ENCODE measurements at places on chromosomes 12 and 14. TPM values are rescaled to one million over a fixed set of nuclear protein-coding genes. Genes with fewer than 3 reads are reported as not detected.

GRCh38 chr14:90665321-90666000 is 150.8 kb downstream of the TTC7B start:
- DNase-seq = no peak

- DNase-seq = no peak
Measured at GRCh38 chr14:33165144-33165925, 226.7 kb downstream of the NPAS3 start.

- DNase-seq = peak; percentile 10
Measured at GRCh38 chr12:106919910-106920544, 35.7 kb upstream of the TMEM263 start.

GRCh38 chr12:32171211-32171610 is 64.6 kb downstream of the BICD1 start:
- no peak for DNase-seq

DNA sequence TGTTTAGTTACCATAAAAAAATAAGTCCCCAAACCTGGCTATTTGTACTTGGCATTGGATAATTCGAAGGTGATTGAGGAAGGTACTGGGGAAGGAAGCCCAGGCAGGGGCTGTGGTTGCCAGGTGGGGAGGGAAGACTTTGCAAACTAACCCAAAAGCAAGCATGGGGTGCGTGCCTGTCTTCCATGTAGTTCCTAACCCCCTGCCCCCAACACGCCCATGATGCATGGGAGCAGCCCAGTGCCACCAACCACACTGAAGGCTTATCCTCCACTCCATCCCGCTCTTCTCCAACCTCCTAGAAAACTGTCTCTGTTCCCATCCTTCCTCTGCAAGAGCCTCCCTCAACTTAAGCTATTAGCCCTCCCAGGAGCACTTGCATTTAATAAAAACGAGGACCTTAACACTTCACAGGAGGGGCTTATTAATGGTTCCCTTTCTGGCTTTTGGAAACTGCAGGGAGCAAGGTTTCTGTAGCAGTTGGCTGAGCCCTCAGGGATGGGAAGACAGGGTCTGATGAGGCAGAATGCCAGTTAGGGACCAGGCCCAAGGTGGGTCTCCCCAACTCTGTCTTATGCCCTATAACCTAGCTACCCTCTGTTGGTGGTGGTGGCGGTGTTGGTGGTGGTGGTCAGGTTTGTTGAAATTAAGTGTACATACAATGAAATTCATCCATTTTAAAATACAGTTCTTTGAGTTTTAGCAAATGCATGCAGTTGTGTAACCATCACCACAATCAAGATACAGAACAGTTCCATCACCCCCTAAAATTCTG is 96.0 kb downstream of the ZFP36L1 start:
- no peak for DNase-seq

DNA sequence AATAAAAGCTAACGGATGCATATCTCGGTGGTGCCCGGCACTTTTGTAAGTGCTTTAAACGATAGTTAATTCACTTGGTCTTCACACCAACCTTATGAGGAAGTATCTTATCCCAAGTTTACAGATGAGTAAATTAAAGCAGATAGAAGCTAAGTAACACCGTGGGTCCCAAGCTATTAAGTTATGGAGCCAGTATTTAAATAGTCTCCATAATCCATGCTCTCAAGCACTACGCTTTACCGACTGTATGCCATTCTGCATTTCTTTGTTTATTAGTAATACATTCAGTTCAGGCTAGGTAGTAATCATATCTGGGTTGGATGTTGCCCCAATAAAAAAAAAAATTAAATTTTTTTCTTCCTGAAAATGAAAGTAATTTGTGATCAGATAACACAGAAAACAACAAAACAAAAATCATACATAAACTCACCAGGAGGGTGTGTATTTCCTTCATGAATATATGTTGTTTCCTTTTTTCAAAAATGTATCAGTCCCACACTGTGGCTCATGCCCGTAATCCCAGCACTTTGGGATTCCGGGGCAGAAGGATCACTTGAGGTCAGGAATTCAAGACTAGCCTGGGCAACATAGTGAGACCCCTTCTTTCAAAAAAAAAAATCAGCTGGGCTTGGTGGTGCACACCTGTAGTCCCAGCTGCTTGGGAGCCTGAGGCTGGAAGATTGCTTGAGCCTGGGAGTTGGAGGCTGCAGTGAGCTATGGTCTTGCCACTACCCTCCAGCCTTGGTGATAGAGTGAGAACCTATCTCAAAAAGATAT is 1.4 kb upstream of the M6PR start:
- DNase-seq = peak; percentile 2

DNA sequence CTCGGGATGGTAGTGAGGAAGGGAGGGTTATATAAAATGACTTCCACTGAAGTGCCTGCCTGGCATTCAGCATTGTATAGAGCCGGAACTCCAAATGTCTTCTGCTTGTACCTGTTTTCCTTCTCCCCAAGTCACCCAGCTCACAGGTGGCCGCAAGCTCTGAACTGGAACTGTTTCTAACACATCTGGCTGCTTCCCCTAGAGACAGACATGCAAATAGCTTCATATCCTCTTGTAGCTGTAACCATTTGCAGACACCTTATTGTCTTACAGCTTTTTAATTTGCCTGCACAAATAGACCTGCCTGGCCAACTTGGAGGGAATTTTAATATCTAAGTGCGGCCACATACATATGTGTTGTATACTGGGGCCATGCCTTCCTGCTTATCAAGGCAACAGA is 126.0 kb downstream of the CHST11 start:
- DNase-seq = no peak

GRCh38 chr12:75944097-75944904 is 87.3 kb downstream of the PHLDA1 start:
- DNase-seq = peak; percentile 78

- DNase-seq = no peak
Measured at GRCh38 chr12:31477687-31478086, 113.2 kb downstream of the DENND5B start.

DNA sequence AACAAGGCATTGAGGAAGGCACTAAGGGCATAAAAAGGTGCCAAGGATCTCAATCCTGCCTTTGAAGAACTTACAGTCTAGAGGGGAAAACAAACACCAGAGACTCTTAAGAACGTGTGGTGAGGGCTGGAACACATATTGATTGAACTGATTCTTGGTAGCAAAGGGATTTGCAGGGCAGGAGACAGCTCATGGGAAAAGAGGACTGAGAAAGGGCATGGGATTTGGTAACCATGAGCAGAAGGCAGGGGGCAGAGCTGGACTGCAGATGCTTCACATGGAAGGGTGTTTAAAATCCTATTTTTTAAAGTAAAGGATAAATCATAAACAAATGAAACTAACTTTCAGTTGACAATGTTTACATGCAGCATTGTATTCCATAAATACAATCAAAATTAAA is 203.1 kb downstream of the ITPR2 start:
- peak; percentile 60 for DNase-seq

- no peak for DNase-seq
Measured at GRCh38 chr14:91348845-91349465, 68.7 kb downstream of the CCDC88C start.

- DNase-seq = peak; percentile 79
Measured at GRCh38 chr12:46661110-46661845, 164.5 kb downstream of the SLC38A4 start.

- no peak for DNase-seq
Measured at GRCh38 chr12:117408161-117408791, 46.9 kb upstream of the NOS1 start.

DNA sequence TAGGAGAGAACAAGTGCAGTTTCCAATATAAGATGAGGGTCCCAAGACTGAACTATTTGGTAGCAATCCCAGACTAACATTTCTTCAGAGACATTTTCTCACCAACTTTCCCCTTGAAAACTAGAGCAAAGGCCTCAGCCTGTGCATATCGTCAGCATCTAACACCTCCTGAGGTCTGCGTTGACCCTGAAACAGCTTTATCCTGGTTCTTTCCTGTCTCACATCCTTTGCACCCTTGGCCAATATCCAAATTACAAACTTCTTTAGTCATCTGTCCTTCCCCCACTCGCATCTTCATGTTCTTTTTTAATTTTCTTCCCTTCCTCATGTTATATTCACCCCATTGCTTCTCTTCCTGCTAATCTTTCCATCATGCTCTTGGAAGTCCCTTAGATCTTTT is 83.0 kb downstream of the FAR2 start:
- DNase-seq = no peak

- DNase-seq = peak; percentile 2
Measured at GRCh38 chr14:40656311-40656710, 950.4 kb upstream of the LRFN5 start.

DNA sequence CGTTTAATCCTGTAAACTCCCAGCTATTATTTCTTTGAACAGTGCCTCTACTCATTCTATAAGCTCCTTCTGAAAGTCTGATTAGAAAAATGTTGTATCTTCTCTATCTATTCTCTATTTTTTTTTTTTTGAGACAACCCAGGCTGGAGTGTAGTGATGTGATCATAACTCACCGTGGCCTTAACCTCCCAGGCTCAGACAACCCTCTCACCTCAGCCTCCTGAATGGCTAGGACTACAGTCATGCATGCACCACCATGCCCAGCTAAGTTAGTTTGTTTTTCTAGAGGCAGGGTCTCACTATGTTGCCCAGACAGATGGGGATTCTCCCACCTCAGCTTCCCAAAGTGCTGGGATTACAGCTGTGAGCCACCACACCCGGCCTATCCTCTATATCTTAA is 66.6 kb downstream of the RPS6KA5 start:
- DNase-seq = no peak

- DNase-seq = no peak
Measured at GRCh38 chr12:96249196-96250118, 55.3 kb downstream of the ELK3 start.

DNA sequence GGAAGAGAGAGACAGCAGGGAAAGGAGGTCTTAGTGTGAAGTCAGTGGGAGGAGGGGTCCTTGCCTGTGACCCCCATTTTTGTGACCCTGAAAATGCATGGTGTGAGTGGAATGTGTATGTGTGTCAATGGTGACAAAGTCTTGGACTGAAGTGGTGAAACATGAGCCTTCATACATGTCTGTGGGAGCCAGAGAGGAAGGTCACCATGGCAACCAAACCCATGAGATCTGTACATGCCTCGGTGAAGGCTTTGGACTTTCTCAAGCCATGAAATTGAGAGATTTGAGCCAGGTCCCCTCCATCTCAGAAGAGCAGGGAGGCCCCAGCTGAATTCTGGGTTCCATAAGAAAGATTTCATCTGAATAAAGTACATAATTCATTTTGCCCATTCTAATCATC is 108.7 kb downstream of the TTC8 start:
- no peak for DNase-seq

DNA sequence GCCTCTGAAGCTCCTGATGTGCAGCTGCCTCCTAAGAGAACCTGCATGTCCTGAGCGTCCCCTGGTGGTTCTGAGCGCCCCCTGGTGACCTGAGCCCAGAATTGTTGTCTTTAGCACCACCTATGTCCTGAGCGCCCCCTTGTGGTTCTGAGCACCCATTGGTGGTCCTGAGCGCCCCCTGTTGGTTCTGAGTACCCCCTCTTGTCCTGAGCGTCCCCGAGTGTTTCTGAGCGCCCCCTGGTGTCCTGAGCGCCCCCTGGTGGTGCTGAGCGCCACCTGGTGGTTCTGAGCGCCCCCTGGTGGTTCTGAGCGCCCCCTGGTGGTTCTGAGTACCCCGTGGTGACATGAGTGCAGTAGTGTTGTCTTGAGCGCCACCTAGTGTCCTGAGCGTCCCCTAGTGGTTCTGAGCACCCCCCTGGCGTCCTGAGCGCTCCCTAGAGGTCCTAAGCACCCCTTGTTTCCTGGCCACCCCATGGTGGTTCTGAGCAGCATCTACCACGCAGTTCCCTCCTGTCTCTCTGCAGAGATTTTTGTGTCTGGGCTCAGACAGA is 782.5 kb downstream of the TMEM121 start:
- peak; percentile 16 for DNase-seq

GRCh38 chr12:127284021-127284420 is 982.9 kb upstream of the TMEM132C start:
- DNase-seq = no peak

DNA sequence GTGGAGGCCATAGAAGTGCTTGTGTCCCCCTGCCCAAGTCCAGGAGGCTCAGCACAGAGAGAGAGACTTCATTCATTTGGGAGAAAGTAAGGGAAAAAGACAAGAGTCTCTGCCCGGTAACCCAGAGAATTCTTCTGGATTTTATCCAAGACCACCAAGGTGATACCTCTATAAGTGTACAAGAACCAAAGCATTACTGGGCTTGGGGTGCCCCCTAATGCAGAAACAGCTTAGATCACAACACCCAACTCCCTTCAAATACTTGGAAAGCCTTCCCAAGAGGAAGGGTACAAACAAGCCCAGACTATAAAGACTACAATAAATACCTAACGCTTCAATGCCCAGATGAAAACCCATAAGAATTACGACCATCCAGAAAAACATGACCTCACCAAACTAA is 119.7 kb upstream of the PDE3A start:
- no peak for DNase-seq

Gene DTX1
- not detected for total RNA-seq

Gene AQP6
- total RNA-seq = not detected

Gene KCNC2
- not detected for total RNA-seq

Gene MYBPC1
- total RNA-seq = 0.06 TPM

Gene CCDC88C
- 2.0 TPM for total RNA-seq

Gene C14orf39
- total RNA-seq = not detected
